ENCODE measurements at places on chromosomes 1 and 21.

DNA sequence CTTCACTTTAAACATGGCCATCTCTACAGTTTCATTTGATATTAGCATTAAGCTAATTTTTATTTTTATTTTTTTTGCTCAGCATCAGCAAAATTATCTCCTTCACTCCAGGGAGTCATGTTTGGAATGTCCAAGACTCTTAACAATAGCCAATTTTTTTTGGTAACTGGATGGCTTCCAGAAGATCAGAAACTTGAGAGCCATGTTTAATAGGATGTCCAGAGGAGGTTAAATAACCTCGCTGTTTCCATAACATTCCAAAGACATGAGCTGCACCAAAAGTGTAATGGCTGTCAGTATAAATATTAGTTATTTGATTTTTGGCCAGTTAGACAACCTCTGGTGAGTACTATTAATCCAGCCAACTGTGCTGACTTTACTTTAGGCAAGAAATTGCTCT, 80.7 kb downstream of the DNTTIP2 start:
- peak; percentile 88 for DNase-seq

DNA sequence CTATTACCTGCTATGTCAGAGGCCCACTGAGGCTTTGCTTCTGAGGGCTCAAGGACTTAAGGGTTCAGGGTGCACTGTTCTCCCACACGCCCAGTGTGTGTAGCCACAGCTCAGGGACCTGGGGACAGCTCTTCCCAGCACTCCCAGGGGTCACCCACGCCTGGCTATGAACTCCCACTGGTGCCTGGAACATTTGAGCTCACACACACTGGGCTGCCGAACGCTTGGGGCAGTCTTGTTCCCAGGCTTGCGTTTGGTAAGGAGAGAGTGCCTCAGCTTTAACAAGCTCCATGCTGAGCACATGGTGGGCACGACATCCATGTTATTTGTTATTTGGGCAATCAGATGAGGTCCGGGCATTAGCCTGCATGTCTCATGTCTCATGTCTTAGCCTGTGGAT, 37.6 kb downstream of the STUM start:
- DNase-seq: no peak

GRCh38 chr1:246978281-246978680, 29.6 kb downstream of the ZNF695 start:
- DNase-seq: no peak

GRCh38 chr21:34801519-34802132, 132.8 kb downstream of the CLIC6 start:
- peak; percentile 32 for DNase-seq

GRCh38 chr21:41466024-41466820, 40.2 kb downstream of the MX1 start:
- no peak for DNase-seq

DNA sequence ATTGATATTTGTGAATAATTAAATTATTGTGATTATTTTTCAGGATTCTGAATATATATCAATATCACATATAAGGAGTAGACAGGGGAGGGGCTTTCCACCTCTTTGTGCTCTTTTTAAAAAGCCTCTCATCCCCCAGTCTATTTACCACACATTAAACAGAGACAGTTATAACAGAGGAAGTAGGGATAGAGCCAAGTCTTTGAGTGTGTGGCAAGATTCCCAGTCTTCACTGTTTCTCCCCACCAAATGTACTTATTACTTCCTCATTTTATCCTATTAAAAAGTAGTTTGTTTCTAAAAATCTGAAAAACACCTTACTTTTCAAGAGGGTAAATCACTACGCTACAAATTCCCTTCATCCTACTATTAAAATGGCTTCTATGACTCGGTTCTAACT, 46.7 kb downstream of the EPS15 start:
- peak; percentile 23 for DNase-seq

DNA sequence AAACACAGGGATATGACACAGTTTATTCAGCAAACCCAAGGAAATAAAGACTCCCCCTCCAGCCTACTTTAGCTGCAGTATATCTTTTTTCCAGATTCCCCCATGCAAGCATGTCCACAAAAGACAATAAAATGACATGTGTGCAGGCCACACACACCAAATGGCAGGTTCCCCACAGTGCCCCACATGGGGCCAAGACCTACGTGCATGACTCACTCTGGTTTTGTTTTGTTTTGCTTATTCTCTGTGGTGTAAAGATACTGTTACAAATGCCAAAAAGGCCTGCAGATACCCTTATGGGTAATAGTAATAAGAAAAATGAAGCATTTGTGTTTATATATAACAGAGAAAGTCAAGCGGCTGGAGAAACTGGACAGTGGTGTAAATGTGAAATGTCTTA, 71.6 kb downstream of the RD3 start:
- peak; percentile 43 for DNase-seq

- DNase-seq: peak; percentile 20
Measured at GRCh38 chr1:44328671-44329416, 26.2 kb downstream of the ERI3 start.

DNA sequence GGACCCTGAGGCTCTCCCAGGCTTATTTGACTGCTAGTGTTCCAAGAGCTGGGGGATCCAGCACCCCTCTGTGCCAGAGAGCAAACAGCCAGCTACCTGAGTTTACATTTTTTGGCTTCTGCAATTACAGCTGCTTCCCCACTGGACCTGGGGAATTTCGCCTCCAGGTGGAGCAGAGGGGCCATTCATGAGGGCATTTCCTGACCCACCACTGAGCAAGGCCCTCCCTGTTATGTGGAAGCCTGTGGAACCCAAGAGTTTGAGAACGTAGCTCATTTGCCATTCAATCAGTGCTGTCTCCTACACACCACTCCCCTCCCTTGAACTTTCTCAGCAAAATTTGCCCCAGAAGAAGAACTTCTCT, 42.7 kb upstream of the TMEM51 start:
- no peak for DNase-seq

GRCh38 chr1:241642593-241642944, 2.4 kb upstream of the CHML start:
- DNase-seq: no peak

- DNase-seq: no peak
Measured at GRCh38 chr1:209176866-209177430, 406.6 kb upstream of the CAMK1G start.

DNA sequence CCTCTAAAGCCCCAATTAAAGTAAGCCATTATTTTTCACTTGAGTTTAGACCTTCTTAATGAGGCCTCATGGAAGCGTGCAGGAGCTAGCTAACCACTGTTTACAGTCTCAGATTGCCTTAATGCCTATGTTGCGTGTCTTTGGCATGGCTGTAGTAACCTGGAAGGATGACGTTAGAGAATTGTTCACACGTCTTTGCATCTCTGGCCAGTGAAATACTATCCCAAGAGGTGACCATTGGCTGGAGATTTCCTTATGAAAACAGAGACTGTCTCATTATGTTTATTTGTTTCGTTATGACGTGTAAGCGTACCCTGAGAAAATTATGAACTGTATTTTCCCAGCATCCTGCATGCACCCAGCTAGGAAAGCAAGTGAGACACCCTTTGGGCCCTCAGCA, 18.6 kb upstream of the BMP8A start:
- peak; percentile 48 for DNase-seq

- DNase-seq: peak; percentile 43
Measured at GRCh38 chr1:181097242-181097641, 8.7 kb downstream of the IER5 start.

GRCh38 chr1:193613041-193613440, 426.6 kb upstream of the B3GALT2 start:
- DNase-seq: no peak

- no peak for DNase-seq
Measured at GRCh38 chr1:245310571-245311531, 156.1 kb downstream of the KIF26B start.

GRCh38 chr1:181083842-181084605, 4.5 kb upstream of the IER5 start:
- peak; percentile 39 for DNase-seq

DNA sequence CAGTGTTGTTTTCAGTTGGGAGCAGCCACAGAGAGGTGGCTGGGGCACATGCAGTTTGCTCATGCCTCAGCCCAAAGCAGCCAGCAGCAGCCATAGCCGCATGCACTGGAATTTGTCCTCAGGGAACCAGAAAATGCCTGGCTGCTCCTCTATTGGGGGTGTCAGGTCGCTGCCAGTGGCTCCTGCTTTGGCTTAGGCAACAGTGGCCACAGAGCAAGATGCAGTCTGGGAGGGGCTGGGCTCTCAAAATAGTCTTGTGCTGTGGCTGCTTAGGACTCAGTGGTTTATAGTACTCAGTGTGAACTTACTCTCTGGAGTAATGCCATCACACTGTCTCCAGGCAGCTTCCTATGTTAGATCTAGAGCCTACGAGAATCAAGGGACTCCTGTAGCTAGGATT, 25.0 kb downstream of the CD55 start:
- peak; percentile 41 for DNase-seq

- no peak for DNase-seq
Measured at GRCh38 chr1:71038942-71039341, 8.7 kb downstream of the PTGER3 start.

- DNase-seq: no peak
Measured at GRCh38 chr21:26834181-26834905, 10.9 kb downstream of the ADAMTS1 start.

- DNase-seq: no peak
Measured at GRCh38 chr1:111351700-111352099, 61.0 kb downstream of the CHIA start.

GRCh38 chr1:89978755-89979154, 16.2 kb upstream of the ZNF326 start:
- peak; percentile 72 for DNase-seq

GRCh38 chr21:23955135-23955843, 1652.0 kb downstream of the MRPL39 start:
- no peak for DNase-seq

- no peak for DNase-seq
Measured at GRCh38 chr1:51952638-51953037, 37.9 kb downstream of the RAB3B start.

- no peak for DNase-seq
Measured at GRCh38 chr1:104463126-104463697, 713.5 kb downstream of the AMY1C start.

GRCh38 chr1:170729225-170730002, 65.5 kb downstream of the PRRX1 start:
- DNase-seq: peak; percentile 87

- DNase-seq: no peak
Measured at GRCh38 chr1:59903141-59903754, 23.3 kb downstream of the CYP2J2 start.

DNA sequence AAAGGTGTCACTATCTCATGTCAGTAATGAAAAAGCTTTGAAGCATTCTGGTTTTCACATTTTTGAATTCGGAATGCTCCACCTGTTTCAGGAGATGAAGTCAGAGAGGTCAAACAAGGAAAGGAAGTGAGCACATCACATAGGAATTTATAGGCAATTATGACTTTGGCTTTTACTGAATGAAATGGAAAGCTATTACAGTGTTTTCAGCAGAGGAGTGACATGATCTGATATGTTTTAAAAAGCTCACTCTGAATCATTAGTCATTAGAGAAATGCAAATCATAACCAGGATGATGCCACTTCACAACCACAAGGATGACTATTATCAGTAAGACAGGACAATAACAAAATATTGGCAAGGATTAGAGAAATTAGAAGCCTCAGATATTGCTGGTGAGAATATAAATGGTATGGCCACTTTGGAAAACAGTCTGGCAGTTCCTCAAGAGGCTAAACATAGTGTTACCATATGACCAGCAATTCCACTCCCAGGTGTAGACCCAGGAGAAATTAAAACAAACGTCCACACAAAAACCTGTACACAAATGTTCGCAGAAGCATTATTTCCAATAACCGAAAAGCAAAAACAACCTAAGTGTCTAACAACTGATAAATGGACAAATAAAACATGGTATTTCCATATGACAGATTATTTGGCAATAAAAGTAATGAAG, 7.5 kb downstream of the TAF1A start:
- DNase-seq: peak; percentile 43

- DNase-seq: no peak
Measured at GRCh38 chr1:87030740-87031690, 116.6 kb downstream of the HS2ST1 start.

GRCh38 chr1:3563610-3564009, 47.7 kb downstream of the MEGF6 start:
- DNase-seq: no peak

DNA sequence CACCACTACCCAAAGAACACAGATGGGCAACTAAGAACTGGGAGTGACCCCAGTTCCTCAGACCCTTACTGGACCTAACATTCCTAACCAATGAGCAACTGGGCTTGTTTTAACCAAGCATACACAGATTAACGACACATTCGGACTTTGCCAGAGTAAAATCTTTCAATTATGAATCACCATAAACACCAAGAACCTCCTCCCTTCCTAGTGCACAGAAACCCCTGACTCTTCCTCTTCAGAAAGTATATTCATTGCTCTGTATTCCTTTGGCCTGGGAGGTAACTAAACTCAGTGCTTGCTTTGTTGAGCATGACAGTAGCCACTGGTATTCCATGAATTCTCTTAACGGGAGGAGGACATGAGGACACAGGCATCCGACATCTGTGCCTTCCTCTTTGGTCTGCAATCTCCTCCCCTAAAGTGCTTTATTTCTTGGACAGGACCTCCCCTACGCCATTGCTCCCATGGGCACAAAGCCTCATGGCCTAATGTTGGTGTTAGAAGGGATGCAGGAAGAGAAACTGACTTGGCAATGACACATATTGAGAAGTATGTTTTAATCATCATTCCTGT, 42.7 kb downstream of the SEC16B start:
- peak; percentile 93 for DNase-seq

- DNase-seq: peak; percentile 35
Measured at GRCh38 chr1:64864018-64864940, 102.1 kb downstream of the JAK1 start.

GRCh38 chr1:201447903-201448871, 20.8 kb downstream of the PHLDA3 start:
- peak; percentile 74 for DNase-seq

- DNase-seq: no peak
Measured at GRCh38 chr1:50155541-50155940, 46.8 kb downstream of the ELAVL4 start.

- no peak for DNase-seq
Measured at GRCh38 chr1:28832966-28833365, 21.0 kb downstream of the OPRD1 start.

DNA sequence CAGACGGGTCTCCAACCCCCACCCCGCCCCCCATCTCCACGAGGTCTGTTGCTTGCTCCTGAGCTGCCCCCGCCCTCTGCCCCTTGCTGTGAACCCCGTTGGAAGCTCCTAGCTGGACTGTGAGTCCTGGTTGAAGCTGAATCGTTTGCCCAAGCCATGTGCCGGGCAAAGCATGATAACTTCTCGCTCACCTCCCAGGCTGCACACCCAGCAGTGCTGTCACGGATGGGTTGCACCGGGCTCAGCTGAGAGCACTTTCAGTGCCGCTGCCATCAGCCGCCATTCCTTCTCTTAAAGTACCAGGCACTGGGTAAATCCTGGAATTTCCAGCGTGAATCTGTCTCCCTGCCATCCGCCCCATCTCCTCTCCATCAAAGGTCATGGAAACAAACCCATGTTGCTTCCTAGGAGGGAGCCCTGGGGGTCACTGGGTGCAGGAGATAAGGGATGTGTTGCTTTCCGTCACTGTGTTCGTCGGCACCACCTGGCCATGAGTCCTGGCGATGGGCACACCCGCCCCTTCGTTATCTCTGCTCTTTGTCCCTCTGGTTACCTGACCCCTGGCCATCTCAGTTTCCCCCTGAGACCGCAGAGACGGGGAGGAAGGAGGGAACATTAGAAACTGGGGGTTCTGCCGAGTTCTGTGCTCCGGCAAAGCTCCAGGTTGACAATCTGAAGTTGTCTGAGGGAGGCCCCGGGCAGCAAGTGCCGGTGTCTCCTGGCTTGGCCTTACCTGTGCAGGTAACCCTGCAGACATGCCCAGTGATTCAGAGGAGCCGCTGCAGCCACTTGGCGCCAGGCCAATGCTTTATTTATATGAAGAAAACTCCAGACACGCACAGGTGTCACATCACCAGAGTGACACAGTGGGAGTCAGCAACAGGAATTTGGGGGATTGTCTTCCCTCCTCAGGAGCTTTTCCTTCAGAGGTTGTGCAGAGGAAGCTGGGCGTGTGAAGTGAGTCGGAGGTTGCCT, 2.7 kb downstream of the PDE9A start:
- no peak for DNase-seq

Data from iris pigment epithelial cell (primary cell).